SK-N-DZ (cell line): ENCODE measurements at places on chromosomes 12 and 14.

GRCh38 chr12:32460638-32461037 lies 61.3 kb downstream of the FGD4 start:
- no peak for DNase-seq

DNA sequence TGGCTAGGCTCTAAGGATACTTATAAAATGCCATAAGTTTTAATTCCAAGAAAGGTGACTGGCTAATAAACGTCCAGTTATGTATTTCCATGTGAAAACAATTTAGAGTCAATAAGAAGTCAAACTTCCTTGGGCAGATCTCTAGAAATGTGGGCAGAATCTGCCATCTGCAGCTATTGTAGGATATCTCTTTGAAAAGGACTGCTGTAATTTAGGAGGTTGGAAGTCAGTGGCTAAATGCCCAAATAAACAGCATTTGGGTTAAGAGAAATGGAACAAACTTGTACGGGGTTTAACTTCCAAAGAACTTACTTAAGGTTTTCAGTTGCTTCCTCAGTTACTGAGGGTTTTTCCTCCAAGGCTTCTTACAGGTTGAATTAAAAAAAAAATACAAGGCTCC lies 121.6 kb downstream of the FIGNL2 start:
- no peak for DNase-seq

DNA sequence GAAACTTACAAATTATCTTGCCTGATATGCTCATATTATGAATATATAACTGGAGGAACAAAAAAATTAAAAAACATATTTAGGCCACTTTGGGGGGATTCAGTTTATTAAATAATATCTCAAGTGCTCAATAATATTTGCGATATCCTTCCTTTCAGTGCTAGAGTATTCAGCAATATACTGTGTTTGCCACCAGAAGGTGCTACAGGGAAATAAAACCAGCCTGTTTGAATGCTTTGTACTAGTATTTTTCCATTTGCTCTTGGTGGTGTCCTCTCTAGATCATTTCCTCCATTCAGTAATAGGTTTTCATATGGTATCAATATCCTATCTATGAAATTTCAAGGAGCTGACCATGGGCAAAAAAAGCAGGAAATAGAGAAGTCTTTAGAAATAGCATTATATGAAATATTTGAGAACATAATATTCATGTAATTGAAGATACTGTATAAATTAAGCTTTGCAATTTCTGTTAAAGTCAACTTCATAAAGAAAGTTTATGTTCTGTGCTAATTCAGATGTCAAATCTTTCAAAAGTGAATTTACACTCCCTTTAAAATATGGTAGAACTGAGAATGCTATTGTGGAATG lies 106.2 kb upstream of the NAV3 start:
- DNase-seq, result peak; percentile 17

GRCh38 chr12:52347551-52348510 lies 19.4 kb downstream of the KRT85 start:
- DNase-seq, result no peak
